ENCODE measurements at places on chromosomes 3 and 15.

DNA sequence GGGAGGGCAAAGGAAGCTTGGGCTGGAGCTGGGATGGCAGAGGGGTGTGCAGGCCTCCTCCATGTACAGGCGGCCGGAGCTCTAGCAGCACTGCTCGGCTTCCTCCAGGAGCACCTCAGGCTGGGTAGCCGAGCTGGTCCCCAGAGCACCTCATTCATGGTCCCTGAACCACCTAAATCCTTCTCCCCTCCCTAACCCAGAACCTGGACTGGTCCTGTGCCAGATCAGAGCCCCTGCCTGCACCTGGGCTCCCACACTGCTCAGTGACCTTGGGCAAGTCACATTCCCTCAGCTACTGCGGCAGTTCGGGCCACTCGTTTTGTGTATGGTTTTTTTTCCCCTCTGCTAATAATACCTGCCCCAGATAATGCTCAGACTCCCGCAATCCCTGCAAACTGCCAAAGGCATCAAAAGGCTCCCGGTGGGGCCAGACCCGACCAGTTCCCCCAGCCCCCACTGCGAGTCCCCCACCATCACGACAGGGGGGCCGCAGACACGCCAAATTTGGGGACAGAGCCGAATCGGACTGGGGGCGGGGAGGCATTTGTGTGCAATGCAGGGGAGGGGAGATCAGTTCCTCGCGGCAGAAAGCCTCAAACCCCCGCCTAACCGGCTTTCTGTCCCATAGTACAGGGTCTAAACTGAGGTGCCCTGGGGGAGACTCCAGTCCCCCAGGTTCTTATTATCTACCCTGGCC is 1.3 kb downstream of the SEMA7A start:
- DNase-seq, result no peak

GRCh38 chr15:27248251-27248650 is 277.3 kb downstream of the GABRG3 start:
- DNase-seq, result no peak

GRCh38 chr3:80000022-80000421 is 232.2 kb upstream of the ROBO1 start:
- DNase-seq, result no peak

DNA sequence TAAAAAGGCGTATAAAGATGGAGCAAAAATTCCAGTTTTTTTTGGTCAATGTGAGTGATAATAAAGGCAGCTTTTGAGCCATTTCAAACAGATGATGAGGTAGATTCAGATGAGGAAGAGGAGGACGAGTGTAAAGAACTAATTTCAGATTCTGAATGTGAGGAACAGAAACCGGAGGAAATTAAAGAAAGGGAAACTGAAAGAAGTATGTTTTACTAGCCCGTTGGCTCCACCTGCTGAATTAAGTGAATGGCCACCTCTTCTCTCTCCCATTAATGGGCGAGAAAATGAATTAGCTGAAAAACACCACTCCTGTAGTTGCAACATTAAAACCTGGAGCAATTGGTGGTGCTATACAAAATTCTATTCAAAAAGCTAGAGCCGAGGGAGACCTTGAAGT is 55.4 kb downstream of the CYP19A1 start:
- DNase-seq, result peak; percentile 4

DNA sequence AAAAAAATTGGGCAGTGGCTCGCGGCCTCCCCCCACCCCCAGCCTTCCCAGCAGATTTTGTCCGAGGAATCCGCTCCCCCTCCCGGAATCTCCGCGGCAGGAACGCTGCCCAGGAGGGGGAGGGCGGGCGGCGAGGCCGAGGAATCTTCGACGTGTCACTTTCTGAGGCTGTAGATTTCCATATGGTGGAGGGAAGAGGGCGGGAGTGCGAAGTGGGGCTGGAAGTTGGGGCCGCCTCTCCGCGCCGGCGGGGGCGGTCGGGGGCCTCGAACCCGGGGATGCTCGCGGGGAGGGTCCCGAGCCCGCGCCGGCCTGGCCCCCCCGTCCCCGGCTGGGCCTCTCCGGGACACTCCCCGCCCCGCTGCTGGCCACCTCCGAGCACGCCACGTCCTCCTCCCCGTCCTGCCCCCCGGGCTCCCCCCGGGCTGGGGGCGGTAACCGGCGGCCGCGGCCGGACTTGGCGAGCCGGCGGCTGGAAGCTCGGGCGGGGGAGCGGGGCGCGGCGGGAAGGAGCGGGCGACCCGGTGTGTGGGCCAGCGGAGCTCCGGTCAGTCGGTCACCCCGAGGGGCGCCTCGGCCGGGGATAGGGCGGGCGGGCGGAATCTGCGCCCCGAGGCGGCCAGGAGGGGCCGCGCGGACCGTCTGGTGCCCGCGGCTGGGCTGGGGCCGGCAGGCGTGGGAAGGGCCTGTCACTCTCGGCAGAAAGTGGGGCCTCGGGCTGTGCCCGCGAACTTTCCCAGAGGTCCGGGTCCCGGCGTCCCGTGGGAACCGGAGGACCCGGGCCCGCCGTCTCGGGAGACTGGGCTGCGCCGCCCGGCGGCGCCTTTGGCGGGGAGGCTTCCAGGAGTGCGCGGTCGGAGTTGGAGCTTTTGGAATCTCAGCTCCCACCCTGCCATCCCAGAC is 951 bp downstream of the FNDC3B start:
- DNase-seq, result peak; percentile 24

DNA sequence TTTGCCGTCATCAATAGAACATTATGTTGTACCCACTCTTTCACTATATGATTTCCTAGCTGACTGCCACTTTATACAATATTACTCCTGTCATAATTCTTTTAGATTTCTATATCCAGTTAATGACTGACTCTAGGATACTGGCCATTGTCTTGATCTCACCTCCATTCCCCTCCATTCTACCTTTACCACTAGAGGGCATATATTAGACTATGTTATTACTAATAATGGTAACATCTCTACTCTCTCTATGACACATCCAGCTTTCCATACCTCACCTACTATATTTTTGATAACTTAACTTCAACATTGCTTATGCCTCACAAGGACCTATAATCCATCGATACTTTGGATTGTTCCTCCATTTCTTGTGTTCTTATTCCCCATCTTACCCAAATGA is 31.4 kb upstream of the POU1F1 start:
- peak; percentile 7 for DNase-seq

All from activated CD4-positive, alpha-beta T cell treated with anti-CD3 and anti-CD28 coated beads, Interleukin-10, Interleukin-2, amounts not matched to agents 100 ng/mL and 50 ng/mL, durations not matched to agents 16 hours and 8 hours (primary cell).